ENCODE measurements at places on chromosomes 7 and 10.

DNA sequence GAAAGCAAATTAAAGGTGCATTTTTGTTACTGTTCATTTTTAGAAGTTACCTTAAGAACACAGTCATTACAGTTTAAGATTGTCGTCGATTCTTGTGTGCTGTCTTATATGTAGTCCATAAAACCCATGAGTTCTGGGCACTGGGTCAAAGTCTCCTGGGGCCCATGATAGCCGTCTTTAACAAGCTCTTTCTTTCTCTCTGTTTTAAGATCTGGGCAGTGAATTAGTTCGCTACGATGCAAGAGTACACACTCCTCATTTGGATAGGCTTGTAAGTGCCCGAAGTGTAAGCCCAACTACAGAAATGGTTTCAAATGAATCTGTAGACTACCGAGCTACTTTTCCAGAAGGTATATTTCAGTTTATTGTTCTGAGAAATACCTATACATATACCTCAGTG lies 90.7 kb upstream of the CAPZA2 start:
- DNase-seq, result no peak

GRCh38 chr10:29317027-29317420 lies 28.2 kb downstream of the LYZL1 start:
- no peak for DNase-seq

DNA sequence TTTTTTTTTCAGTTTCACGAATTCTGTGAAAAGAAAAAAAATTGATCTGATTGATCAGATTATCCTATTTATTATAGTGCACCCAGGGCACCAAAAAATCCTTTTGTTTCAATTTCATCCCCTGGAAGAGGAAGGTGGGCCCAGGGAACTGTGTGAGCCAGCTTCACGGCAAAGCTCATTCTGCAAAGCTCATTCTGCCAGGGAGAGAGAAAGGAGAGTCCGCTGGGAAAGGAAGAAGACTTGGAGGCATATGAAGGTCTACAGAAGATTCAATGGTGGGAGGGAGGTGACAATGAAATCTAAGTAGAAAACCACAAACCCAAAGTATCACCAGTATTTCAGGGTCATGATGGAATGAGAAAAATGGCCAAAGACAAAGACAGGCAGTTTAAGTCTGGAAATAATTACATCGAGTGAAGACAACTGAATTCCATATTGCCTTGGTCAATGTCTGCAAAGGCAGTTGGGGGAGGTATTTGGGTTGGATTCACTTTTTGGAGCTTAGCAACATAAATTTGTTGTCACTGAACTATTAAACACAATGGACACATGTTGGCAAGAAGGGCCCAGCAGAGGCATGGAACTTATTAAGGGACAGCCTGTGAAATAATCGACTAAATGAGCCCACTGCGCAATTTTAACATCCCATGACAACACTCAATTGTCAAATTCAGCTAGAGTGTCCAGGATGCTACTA lies 587.8 kb upstream of the MKI67 start:
- no peak for DNase-seq

- DNase-seq, result no peak
These were observed 325.6 kb downstream of the SORCS3 start for GRCh38 chr10:104966563-104967297.

DNA sequence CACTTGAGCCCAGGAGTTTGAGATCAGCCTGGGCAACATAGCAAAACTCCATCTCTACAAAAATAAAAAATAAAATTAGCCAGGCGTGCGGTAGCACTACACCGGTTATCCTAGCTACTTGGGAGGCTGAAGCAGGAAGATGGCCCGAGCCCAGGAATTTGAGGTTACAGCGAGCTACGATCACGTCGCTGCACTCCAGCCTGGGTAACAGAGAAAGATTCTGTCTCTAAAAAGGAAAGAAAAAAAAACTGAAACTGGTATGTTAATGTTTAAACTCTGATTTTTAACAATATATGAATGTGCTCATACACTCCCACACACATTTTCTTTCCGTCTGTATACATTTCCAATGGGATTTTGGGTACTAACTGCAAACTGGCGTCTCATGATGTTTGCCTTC lies 140.6 kb upstream of the KMT2E start:
- DNase-seq, result no peak
